K562 (cell line): ENCODE measurements at places on chromosomes 5 and 9. TPM values are rescaled to one million over a fixed set of nuclear protein-coding genes. Genes with fewer than 3 reads are reported as not detected.

NUTM2G gene
- total RNA-seq, result not detected in 2 replicates

GCNT4 gene
- 0.02 TPM in 1 of 2 replicates, not detected in the other for total RNA-seq

SCAI gene
- total RNA-seq, result 6.9 and 9.4 TPM in 2 replicates

SLC25A2 gene
- total RNA-seq, result 0.34 TPM in 1 of 2 replicates, not detected in the other

FYB1 gene
- total RNA-seq, result 17.4 and 22.5 TPM in 2 replicates

PRRX2 gene
- total RNA-seq, result not detected in 2 replicates

MSX2 gene
- not detected in 2 replicates for total RNA-seq

SLC31A1 gene
- 25.8 and 25.9 TPM in 2 replicates for total RNA-seq

CHSY3 gene
- total RNA-seq, result not detected in 2 replicates

PLAC8L1 gene
- total RNA-seq, result 0.27 TPM in 1 of 2 replicates, not detected in the other

ZBTB43 gene
- 8.7 and 15.0 TPM in 2 replicates for total RNA-seq

ELP1 gene
- 33.4 and 38.6 TPM in 2 replicates for total RNA-seq

ZNF618 gene
- total RNA-seq, result 13.4 and 13.7 TPM in 2 replicates

PCDHGC3 gene
- 0.07 and 0.20 TPM in 2 replicates for total RNA-seq

HARS1 gene
- 69.1 and 75.2 TPM in 2 replicates for total RNA-seq
